ENCODE measurements at places on chromosomes 3 and 15. TPM values are rescaled to one million over a fixed set of nuclear protein-coding genes. Genes with fewer than 3 reads are reported as not detected.

The CCK gene
- not detected for total RNA-seq

The TM4SF1 gene
- total RNA-seq: 70.8 TPM

The DISP2 gene
- total RNA-seq: 0.91 TPM

The TPRG1 gene
- total RNA-seq: 5.0 TPM

The CMTM8 gene
- 4.6 TPM for total RNA-seq

The CCDC54 gene
- not detected for total RNA-seq

The CCDC13 gene
- total RNA-seq: 1.8 TPM

The NPAP1 gene
- 0.03 TPM for total RNA-seq

The SAMD7 gene
- total RNA-seq: not detected

The KNG1 gene
- total RNA-seq: 0.37 TPM

The CLDN16 gene
- total RNA-seq: not detected

The GOLGA8N gene
- total RNA-seq: 10.9 TPM

The P2RY1 gene
- total RNA-seq: 3.1 TPM
